ENCODE measurements at places on chromosomes 1 and 21. TPM values are rescaled to one million over a fixed set of nuclear protein-coding genes. Genes with fewer than 3 reads are reported as not detected.

GRCh38 chr21:15701830-15702229 is 28.0 kb upstream of the USP25 start:
- peaks cover 2% of the 10 kb centered on the region for H3K4me1 ChIP-seq
- no peak for DNase-seq
- H3K4me3 ChIP-seq = no peak overlapping the region
- H3K27ac ChIP-seq = no peak overlapping the region
- H3K27me3 ChIP-seq = no peaks in the 10 kb centered on the region
- no peaks in the 10 kb centered on the region for H3K36me3 ChIP-seq

Gene ETV3L
- total RNA-seq = not detected

DNA sequence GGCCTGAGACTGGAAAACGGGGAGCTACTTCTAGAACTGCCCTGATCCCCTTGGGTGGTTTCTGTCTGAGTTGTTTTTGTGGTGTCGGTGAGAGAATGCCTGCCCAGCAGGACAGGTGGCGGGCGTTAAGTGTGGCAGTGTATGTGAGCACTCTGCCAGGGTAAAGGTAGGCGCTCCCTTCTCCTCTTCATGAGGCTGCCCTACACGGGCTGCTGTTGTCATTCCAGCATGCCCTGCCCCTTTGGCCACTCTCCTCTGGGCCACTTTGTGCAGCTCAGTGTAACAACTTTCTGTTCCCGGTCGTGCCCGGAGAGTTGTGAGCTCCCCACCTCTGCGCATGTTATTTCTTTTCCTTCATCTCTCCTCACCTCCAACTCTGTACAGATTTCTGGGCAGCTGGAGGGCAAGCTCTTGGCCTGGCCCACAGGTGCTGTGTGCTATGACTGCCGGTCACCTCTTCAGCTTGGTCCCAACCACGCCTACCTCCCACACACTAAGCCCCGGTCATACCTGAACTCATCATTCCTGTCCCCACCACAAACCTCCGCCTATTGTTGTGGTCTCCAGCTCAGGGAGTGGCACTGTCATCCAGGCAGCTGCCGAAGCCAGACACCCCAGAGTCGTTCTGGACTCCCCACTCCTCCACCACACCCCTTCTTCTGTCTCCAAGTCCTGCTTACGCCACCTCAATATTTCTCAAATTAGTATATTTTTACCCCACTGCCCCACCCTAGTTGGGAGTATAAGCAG is 69.0 kb downstream of the GADD45A start:
- H3K4me3 ChIP-seq = no peak overlapping the region
- H3K27me3 ChIP-seq = no peaks in the 10 kb centered on the region
- H3K36me3 ChIP-seq = no peaks in the 10 kb centered on the region
- no peak for DNase-seq
- no peak overlapping the region for H3K27ac ChIP-seq

Gene ROR1
- 30.9 TPM for total RNA-seq

- no peak overlapping the region for H3K27ac ChIP-seq
- H3K27me3 ChIP-seq = no peaks in the 10 kb centered on the region
- DNase-seq = no peak
- H3K4me1 ChIP-seq = no peaks in the 10 kb centered on the region
Observed at GRCh38 chr1:157170677-157171515, 32.7 kb upstream of the ETV3 start.

DNA sequence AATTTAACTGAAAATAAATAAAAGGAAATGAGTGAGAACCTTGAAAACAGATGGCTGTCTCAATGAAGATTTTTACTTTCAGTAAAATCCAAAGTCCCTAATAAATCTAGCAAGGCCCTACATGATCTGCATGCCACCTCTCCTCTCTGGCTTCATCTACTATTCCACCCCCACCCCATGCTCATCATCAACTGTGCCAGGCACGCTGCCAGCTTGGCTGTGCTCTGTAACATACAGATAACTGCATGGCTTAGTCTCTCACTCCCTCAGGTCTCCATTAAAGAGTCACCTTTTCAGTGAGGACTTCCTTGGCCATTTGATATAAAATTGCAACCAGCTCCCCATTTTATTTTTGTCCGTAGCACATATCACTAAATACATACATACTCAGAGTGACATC is 26.7 kb downstream of the RGSL1 start:
- H3K4me3 ChIP-seq = no peak overlapping the region
- no peaks in the 10 kb centered on the region for H3K27me3 ChIP-seq
- DNase-seq = no peak
- H3K27ac ChIP-seq = no peak overlapping the region

DNA sequence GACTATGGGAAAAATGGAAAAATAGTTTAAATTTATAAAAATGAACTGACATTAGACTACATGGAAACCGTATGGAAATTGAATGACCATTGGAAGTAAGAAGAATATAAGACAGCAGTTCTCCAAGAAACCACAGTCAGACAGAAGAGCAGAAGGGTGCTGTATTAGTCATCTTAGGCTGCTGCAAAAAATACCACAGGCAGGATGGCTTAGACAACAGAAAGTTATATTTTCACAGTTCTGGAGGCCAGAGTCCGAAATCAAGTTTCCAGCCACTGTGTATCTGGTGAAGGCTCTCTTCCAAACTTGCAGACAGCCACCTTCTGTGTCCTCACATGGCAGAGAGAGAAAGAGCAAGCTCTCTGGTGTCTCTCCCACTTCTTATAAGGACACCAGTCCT is 175.2 kb downstream of the DSCAM start:
- H3K4me3 ChIP-seq = no peak overlapping the region
- H3K36me3 ChIP-seq = no peaks in the 10 kb centered on the region
- no peak for DNase-seq
- H3K4me1 ChIP-seq = no peaks in the 10 kb centered on the region
- no peaks in the 10 kb centered on the region for H3K27me3 ChIP-seq

GRCh38 chr21:23162198-23162946 is 2164.2 kb downstream of the NCAM2 start:
- no peak overlapping the region for H3K27ac ChIP-seq
- no peaks in the 10 kb centered on the region for H3K4me1 ChIP-seq
- DNase-seq = no peak
- no peak overlapping the region for H3K4me3 ChIP-seq

DNA sequence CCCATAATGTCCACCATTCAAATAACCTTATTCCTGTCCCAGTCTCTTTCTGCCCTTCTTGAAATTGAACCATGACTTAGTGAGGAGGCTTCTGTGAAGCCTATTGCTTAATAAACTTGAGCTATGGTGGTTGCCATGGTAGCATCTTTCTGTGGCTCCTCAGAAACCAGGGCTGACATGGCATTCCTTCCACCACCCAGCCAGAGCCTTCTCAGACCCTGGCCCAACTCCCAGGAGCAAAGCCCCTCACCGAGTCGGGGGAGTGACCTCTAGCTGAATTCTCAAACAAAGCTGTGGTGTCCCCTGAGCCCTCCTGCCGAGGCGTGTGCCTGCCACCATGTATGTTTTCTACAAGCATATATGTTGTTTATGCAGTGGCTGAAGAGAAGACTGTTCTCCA is 259.1 kb downstream of the CACNA1E start:
- no peak overlapping the region for H3K4me3 ChIP-seq
- no peaks in the 10 kb centered on the region for H3K4me1 ChIP-seq
- H3K27me3 ChIP-seq = no peaks in the 10 kb centered on the region

Gene GFI1
- 1.1 TPM for total RNA-seq

DNA sequence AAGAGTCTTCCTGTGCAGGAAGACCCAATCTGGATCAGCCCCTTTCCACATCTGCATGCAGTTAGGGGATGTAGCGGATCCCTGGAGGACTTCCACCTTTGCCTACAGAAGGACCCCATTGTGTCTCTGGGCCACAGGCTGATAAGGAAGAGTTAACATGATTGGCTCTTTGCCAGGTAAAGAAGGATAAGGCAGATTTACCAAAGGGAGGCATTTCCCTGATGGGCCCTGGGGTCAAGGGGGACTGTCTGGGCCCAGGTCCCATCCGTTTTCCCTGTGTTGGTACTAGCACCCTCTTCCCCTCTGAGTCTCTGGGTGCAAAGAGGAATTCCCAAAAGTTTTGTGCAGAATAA is 29.1 kb downstream of the SLC26A9 start:
- no peaks in the 10 kb centered on the region for H3K27me3 ChIP-seq
- H3K27ac ChIP-seq = no peak overlapping the region
- no peaks in the 10 kb centered on the region for H3K4me1 ChIP-seq
- H3K4me3 ChIP-seq = no peak overlapping the region
- no peak for DNase-seq
- no peaks in the 10 kb centered on the region for H3K36me3 ChIP-seq

DNA sequence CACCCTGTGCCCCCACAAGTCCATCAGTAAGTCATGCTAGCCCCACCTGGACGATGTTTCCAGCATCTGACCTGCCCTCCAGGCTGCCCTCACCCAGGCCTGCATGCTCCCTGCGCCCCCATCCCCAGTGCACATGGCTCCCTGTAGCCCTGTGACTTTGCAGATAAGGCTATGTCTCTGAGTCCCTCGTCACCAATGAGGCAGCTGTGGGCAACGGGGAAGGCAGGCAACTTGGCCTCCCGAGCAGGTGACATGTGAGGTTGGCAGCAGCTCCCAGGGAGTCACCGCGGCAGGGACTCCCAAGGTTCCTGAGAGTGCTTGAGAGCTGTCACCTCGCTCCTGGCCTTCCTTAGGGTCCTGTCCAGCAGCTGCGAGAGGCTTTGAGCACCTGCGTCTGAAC is 32.4 kb upstream of the AGPAT3 start:
- H3K27me3 ChIP-seq = no peaks in the 10 kb centered on the region
- H3K36me3 ChIP-seq = no peaks in the 10 kb centered on the region
- no peaks in the 10 kb centered on the region for H3K4me1 ChIP-seq
- no peak overlapping the region for H3K27ac ChIP-seq

GRCh38 chr1:183454377-183454776 is 17.9 kb upstream of the SMG7 start:
- no peak overlapping the region for H3K27ac ChIP-seq
- no peak overlapping the region for H3K4me3 ChIP-seq
- no peaks in the 10 kb centered on the region for H3K4me1 ChIP-seq

Gene RPS8
- total RNA-seq = 1,373 TPM

GRCh38 chr21:20971296-20971921 is 26.8 kb upstream of the NCAM2 start:
- no peak for DNase-seq
- H3K27ac ChIP-seq = no peak overlapping the region
- H3K4me3 ChIP-seq = no peak overlapping the region
- no peaks in the 10 kb centered on the region for H3K4me1 ChIP-seq
- no peaks in the 10 kb centered on the region for H3K36me3 ChIP-seq

- H3K27me3 ChIP-seq = no peaks in the 10 kb centered on the region
- no peaks in the 10 kb centered on the region for H3K4me1 ChIP-seq
- DNase-seq = no peak
- no peak overlapping the region for H3K27ac ChIP-seq
Observed at GRCh38 chr1:99347041-99347684, 82.9 kb downstream of the PLPPR4 start.

DNA sequence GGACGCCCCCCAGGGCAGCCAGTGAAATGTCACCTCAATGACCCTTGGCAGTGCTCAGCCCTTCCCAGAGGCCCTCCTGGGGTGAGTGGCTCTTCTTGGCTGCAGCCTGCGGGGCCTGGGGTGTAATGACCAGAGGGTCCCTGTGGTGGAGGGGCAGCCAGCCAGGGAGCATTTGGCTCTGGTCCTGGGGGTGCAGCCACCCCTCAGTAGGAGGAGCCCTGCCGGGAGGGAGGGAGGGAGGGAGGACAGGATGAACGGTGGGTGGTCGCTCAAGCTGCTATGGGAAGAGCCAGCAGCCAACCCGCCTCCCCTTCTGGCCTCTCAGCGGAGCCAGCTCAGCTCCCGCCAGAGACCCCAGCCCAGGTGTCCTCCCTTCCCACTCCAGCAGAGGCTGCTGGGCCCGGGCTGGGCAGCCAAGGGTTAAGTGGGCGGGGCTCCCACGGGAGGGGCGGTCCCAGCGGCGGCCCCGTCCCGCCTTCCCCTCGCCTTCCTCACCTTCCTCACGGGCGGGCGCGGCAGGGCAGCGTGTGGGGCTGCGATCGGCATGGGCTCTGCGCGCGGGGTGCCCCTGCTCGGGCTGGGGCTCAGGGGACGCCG is 9.0 kb upstream of the PLCH2 start:
- no peak overlapping the region for H3K27ac ChIP-seq
- H3K27me3 ChIP-seq = no peaks in the 10 kb centered on the region
- H3K36me3 ChIP-seq = no peaks in the 10 kb centered on the region
- no peak for DNase-seq

DNA sequence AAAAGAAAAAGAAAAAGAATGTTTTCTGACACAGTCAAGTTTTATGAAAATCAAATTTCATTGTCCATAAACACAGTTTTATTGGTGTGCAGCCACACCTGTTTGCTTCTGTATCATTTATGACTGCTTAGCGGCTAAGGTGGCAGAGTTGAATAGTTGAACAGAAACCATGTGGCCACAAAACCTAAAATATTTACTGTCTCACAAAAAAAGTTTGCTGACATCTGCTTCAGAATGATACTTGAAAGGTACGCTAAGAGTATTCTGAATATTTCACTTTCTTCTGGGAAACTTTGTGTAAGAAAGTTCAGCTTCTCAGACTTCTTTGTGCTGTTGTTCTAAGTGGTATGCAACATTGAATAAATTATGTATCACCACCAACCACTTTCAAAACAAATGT is 6.2 kb downstream of the KCNK1 start:
- H3K4me3 ChIP-seq = no peak overlapping the region
- H3K27ac ChIP-seq = no peak overlapping the region
- no peaks in the 10 kb centered on the region for H3K36me3 ChIP-seq
- H3K27me3 ChIP-seq = peaks cover 2% of the 10 kb centered on the region

Gene DEPDC1
- total RNA-seq = 0.99 TPM

DNA sequence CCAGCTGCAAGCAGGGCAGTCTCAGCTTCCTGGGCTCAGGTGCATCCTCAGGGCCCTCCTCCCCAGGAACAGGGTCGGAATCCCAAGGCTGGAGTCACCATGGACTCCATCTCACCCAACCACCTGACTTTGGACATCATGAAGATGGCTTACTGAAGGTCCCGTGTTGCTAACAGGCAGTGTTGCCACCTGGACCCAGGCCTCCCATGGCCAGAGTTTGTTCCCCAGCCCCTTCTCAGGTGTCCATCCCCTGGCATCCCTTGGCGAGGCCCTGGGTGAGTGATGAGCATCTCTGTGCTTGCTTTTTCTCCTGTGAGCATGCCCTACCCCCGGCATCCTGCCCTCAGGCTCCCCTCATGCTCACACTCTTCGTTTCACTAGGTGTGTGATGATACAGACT is 101.7 kb upstream of the EDN2 start:
- no peak for DNase-seq
- H3K27ac ChIP-seq = no peak overlapping the region
- no peaks in the 10 kb centered on the region for H3K36me3 ChIP-seq
- H3K27me3 ChIP-seq = no peaks in the 10 kb centered on the region
- no peaks in the 10 kb centered on the region for H3K4me1 ChIP-seq
- H3K4me3 ChIP-seq = no peak overlapping the region

Gene FAM177B
- total RNA-seq = 0.18 TPM
